ENCODE measurements at places on chromosomes 12 and 14.

- DNase-seq = no peak
These were observed 99.5 kb downstream of the SLC16A7 start for GRCh38 chr12:59695379-59695778.

DNA sequence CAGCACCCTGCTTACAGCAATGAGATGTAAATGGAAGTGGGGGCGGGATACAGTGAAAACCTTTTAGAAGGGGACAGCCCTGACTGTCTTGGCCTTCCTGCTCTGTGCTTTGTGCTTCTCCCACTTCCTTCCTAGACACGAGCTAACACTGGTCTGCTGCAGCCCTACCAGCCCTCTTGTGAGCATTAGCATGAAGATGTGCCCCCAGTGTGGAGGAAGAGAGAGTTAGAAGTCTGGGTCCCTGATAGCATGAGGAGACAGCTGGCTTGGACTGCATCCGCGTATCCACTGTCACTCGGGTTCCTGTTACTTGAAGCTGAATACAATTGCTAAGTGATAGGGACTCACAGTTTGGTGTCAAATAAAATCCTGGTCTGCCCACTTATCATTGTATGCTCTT is 248.1 kb upstream of the SOX5 start:
- DNase-seq = no peak

- peak; percentile 96 for DNase-seq
These were observed 3.4 kb downstream of the RHOF start for GRCh38 chr12:121789800-121790728.

GRCh38 chr14:31712244-31713127 is 151.3 kb downstream of the NUBPL start:
- no peak for DNase-seq

- no peak for DNase-seq
These were observed at the start of gene KRT82 for GRCh38 chr12:52405922-52406385. Gene KRT82, minus strand, starts transcription at chr12:52406335. Its CDS starts 58 bp downstream, at chr12:52406277.

DNA sequence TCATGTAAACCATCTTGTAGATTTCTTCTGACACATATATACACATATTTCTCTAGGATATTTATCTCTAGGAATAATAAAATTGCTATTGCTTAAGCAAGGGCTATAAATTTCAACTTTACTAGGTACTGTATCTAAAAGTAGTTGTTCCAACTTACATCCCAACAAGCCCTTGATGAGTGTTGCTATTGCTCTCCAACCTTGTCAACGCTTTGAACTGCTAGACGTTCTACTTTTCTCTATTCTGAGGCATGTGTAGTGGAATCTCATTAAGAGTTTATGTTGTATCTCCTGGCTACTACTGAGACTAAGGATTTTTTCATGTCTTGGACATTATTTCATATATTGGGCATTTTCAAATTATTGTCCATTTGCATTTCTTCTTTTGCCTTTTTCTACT is 321.5 kb upstream of the SOX5 start:
- no peak for DNase-seq

DNA sequence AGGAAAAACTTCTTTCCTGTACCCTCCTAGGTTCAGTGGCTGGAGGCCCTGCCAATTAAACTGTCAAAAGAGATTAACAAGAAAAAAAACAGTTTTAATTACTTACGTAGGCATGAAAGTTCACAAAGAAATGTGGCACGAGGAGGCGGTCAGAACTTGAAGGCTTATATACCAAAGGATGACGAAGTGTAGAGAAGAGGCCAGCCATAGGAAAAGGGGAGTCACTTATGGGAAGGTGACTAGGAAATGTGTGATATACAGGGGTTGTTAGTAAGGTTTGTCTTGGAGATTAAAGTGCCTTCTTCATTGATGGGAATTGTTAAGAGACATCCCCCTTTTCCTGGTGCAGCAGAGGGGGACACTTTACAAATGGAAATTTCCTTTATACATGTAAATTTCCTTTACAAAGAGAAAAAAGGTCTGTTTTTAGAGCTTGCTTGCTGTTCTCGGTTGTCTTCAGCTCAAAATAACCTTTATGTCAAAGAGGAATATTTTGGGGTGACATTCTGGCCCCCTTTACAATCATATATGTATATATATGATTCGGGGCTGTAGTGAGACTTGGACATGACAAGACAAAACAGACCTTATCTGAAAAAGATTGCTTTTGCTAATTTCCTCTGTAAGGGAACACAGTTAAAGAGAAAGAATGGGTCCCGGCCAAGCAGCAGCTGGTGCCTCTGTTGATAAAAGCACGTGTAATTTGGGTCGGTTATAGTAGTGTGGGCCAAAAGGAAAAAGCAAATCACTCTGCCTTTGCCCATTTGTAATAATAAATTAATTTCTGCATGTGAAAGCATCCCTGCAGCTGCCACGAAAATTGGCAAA is 38.6 kb downstream of the SYNE2 start:
- DNase-seq = no peak

DNA sequence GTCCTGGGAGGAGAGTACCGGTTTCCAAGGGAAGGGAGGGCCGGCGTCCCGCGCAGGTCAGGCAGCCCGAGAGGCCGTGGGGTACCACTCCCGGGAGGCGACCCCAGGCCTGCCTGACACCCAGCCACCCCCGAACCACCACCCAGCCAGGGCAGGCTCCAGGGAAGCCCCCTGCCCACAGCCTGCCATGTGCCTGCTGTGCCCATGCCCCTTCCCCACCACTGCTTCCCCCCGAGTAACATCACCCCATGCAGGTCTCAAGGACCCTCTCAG is 2.3 kb downstream of the NUDT14 start:
- no peak for DNase-seq

DNA sequence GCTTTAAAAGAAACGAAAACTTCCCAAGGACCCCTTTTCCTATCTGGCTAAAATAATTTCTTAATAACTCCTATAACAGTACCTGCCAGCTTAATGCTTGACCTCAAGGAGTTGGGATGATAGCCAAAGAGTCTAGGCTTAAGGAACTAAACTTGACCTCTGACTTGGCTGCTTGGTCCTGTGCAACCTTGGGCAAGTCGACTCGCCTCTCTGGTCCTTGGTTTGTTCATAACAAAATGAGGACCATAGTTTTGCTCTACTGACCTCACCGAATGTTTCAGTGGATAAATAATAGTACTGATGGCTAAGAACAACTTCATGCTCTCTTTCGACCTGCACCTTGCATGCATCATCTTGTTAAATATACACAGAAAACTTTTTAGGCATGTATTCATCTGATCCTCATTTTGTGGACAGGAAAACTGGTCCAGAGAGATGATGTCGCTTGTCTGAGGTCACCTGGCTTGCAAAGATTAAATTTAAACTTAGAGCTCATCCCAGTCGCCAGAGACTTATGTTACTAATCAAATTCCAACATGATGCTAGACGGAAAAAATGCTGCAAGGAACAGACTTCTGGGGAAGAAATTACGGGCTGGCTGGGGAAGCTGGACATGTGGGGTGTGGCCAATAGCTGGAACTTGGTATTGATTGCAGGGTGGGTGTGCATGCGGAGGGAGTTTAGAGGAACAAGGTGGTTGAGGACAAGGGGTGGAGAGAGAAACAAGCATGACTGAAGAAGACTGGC is 38.0 kb upstream of the WSCD2 start:
- no peak for DNase-seq

- no peak for DNase-seq
These were observed 52.8 kb upstream of the EML1 start for GRCh38 chr14:99740411-99740810.

DNA sequence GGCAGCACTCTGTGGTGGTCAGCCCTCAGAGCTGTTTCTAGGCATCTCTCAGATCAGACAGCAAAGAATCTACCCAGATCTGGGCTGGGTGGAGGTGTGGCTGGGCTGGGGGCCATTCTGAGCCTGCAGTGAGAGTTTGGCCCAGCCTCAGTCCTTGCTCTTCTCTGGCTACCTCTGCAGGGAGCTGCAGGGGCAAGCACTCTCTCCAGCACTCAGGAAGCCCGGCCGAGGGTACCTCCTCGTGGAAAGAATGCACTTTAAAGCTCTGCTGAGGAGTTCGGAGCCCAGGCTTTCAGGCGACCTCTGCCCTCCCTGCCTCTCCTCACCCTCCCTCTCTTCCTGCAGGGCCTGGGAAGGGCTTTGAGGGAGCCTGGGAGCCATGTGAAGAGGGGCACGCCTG is 31.2 kb downstream of the IL31 start:
- no peak for DNase-seq

- no peak for DNase-seq
These were observed 91.9 kb downstream of the BICD1 start for GRCh38 chr12:32198555-32198954.

- no peak for DNase-seq
These were observed 9.4 kb downstream of the COX16 start for GRCh38 chr14:70350078-70350477.

DNA sequence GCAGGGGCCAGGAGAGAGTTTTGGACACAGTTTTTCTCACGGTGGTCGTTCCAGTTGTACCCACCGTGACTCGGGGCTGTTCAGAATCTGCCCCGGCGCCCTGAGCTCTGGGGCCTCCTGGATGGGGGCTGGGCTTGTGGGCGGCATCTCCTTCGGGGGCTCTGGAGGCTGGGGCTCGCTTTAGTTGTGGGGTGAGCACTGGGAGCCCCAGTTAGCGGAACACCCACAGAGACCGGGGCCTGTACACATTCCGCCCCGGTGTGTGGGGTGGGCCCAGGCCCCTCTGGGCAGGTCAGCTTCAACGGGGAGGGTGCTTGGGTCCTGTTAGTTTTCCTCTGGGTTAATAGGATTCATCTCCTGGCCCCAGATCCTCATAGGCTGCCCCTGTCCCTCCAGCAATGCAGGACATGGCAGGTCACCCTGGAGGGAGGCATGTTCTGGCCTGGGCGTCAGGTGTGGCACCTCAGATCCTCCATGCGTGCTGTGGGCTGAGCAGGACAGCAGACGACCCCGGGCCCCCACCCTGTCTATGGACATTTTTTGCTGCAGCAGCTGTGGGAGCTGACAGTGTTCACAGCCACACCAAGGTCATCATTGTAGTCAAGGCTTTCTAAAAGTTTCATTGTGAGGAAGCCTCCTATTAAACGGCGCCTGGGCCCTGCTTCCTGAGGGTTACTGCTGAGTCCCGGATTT is 393.2 kb downstream of the TMEM121 start:
- DNase-seq = no peak

DNA sequence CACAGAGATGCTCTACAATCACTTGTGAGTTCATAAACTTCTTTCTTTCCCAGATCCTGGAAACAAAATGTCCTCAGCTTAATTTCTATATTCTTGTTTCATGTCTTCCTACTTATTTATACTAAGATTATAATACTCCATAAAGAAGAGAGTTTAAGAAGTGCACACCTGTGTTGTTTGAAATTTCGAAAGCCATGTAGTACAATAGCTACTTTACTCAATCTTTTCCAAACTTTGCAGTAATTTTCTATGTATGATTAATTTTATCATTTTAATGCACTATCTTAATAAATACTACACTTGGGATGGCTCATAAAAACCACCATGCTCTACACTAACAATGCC is 300 bp upstream of the TTC5 start:
- no peak for DNase-seq

DNA sequence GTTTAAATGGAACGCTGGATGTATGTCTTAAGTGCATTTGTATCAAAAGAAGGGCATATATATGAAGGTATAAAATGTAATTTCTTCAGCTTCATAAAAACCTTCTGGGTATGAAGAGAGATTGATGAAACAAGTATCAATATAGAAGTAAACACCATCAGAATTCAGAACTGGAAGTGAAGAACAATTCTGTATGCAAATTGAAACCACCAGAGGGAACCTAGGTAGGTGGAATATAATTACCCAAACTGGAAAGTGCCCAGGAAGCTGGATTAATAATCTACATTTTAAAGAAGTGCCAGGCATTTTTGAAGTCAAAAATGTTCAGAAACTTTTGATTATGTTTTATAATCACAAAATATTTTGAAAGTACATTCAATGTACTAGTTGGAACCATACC is 336.2 kb upstream of the GARIN6 start:
- no peak for DNase-seq

DNA sequence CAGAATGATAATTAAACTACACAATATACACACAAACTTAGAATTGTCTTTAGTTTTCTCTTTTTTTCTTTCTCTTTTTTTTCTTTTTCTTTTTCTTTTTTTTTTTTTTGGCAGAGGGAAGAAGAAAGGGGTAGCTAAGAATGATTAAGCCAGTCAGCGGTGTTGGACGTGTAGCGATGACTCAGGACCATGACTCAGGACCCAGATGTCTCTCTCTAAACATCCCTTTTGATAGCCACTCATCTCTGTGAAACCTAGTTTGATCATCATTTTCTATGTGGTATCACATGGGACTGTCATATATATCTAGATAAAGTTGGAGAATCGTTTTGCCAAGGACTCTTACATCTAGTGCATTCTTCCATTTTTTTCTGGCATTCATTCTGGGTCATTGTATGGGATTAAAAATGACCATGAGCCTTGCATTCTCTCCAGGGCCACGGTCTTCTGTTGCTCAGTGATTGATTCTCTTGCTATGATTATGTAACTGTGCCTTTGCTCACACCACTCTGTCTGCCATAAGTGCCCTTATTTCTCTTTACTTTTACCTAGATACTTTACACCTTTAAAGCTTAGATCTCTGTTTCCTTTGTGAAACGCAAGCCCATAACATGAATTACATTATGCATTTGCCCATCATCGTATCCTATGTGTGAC is 26.6 kb upstream of the NRXN3 start:
- DNase-seq = no peak

GRCh38 chr12:109697877-109698468 is 15.7 kb upstream of the FAM222A start:
- no peak for DNase-seq

GRCh38 chr14:22517117-22517720 is 71.8 kb downstream of the DAD1 start:
- no peak for DNase-seq

DNA sequence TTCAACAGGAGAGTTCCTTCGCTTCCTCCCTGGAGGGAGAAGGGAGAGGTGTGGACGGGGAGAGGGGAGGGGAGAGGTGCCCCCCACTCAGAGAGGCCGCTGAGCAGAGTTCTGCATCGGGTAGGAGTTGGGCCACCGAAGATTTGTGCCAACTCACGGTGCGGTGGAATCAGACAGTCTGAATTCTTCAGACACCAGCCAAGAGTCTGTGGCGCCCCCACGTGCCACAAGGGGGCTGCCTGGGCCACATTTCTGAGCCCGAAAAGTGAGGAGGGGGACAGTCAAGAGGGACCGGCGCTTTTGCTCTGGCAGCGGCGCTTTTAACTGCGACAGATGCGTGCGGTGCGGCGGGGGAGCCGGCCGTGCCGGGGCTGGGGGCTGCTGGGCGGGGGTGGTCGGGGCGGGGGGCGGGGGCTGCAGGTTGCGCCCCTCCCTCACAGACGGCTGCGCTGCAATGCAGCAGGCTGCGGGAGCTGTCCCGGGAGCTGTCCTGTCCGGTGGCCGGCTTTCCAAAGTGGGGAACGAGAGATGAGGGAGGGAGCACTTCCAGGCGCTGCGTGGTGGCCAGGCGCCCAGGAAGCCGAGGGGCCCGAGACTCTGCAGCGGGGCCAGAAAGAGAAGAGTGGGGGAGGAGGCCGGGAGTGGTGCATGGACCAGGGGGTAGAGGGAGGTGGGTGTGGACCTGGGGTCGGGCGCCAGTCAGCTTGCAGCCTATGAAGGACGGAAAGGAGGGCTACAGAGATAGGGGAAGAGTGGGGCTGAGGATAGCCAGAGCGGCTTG is 975 bp upstream of the RTL1 start:
- DNase-seq = no peak

GRCh38 chr14:70237710-70238109 is 49.0 kb upstream of the SLC8A3 start:
- DNase-seq = no peak

- no peak for DNase-seq
These were observed 640 bp downstream of the ARMH4 start for GRCh38 chr14:58151133-58152013.
